ENCODE measurements at places on chromosomes 7 and 10.
A peak's percentile ranks its signal among the peaks of the same experiment; 100 is the strongest.

DNA sequence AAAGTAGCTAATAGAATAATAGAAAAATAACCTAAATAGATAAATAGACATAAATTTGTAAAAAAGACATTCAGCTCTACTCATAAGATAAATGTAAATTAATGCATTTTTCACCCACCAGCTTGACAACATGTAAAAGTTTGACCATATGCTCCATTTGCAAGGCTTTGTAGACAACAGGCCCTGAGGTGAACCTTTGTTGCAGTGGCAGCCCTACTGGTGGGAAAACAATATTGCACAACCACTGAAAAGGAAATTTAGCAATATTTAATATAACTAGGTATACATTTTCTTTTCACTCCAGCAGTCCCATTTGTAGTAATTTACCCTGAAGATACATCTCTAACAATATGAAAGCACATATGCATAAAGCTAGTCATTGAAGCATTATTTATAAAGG lies 39.0 kb upstream of the ADRA2A start:
- DNase-seq = peak; percentile 13

GRCh38 chr7:148733496-148733895 lies 34.8 kb downstream of the CUL1 start:
- no peak for DNase-seq

DNA sequence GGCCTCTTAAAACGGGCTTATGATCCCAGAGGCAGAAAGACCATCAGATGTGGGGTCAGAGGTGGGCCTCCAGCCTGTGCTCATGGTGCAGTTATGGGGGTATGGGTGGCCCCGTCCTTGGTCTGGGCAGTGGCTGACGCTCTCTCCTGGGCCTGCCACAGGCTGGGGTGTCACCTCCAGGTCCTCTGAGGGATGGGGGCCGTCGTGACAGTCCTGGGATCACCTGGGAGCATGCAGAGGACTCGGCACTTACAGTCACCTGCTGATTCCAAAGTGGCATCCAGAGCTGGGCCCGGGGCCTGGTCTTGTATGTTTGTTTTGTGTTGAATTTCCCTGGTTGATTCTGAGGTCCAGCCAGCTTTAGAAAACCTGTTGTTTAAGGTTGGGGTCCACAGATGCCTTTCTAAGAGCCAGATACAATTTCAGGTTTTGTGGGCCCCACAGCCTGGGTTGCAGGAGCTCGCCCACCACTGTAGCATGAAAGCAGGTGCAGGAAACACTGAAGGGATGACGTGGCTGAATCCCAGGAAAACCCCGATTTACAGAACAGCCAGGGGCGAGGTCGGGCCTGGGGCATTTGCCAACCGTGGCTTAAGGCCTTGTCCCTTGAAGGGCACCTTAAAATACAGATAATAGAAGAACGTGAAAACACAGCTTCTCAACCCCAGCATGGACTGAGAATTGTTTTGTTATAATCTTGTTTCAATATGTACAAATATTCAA lies 170.7 kb upstream of the PPP2R2D start:
- no peak for DNase-seq

DNA sequence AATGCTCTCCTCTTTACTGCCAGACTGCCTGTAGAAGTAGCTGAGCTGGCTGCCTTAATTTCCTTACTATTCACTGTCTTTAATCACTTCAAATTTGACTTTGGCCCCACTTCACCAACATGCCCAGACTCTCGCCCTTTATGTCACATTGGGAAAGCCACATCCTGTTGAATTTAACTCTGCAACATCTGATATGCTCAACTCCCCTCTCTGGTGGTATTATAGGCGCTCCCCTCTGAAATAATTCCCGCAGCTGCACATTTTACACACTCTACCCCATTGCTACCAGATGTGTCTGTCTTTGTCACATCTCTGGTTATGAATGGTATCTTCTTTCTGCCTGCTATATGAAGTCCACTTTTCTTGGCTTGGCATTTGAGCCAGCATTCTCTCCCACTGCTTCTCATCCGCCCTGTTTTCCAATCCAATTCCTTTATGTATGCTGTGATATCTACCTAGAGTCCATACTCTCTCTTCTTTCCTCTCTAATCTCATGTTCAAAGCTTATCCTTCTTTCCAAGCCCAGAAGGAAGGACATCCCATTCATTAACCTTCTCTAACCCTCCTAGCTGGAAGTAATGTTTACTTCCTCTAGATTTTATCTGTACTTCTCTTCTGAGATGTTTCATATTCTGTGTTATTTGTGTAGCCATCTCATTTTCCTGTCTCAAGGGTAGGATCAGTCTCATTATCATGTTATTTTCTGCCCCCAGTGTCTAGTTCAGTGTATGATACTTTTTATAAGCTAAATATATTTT lies 134.5 kb downstream of the ST7 start:
- no peak for DNase-seq

GRCh38 chr7:39526666-39527065 lies 39.5 kb upstream of the YAE1 start:
- no peak for DNase-seq

GRCh38 chr10:98340261-98340939 lies 72.4 kb upstream of the LOXL4 start:
- DNase-seq = peak; percentile 37

DNA sequence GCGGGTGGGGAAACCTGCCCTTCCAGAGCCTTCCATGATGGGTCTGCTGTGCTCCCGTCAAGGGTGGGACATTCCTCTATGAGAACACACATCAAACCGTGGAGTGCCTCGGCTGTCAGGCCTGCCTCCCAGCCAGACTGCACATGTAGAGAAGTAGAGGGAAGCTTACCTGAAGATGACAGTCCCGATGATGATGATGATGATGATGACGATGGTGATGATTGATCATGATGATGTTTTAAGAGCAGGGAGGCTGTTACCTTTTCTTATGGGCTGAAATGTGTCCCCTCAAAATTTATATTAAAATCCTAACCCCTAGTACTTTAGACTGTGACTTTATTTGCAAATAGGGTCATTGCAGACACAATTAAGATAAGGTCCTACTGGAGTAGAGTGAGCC lies 76.1 kb upstream of the ANLN start:
- DNase-seq = no peak

DNA sequence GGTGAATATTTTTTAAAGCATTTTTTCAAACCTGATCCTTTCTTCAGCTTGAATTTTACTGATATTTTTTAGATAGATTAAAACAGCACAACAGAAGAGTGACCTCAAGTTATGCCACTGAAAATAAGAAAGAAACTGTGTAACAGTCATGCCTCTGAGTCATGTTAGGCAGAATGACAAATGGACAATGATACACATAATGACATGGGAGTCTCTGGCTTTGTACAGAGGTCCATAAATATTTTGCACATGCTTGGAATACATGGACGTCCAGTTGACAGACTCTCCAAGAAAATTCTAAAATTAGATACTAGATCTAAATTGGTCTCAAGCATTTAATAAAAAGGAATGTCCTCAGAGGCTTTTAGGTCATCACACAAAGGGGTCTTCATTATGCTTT lies 21.9 kb upstream of the SEMA3A start:
- DNase-seq = peak; percentile 55

- DNase-seq = no peak
Measured at GRCh38 chr7:121563177-121563576, 167.1 kb upstream of the FAM3C start.

- DNase-seq = no peak
Measured at GRCh38 chr10:16776896-16777295, 40.3 kb downstream of the RSU1 start.

GRCh38 chr7:96508371-96508770 lies 186.5 kb upstream of the SLC25A13 start:
- peak; percentile 42 for DNase-seq

DNA sequence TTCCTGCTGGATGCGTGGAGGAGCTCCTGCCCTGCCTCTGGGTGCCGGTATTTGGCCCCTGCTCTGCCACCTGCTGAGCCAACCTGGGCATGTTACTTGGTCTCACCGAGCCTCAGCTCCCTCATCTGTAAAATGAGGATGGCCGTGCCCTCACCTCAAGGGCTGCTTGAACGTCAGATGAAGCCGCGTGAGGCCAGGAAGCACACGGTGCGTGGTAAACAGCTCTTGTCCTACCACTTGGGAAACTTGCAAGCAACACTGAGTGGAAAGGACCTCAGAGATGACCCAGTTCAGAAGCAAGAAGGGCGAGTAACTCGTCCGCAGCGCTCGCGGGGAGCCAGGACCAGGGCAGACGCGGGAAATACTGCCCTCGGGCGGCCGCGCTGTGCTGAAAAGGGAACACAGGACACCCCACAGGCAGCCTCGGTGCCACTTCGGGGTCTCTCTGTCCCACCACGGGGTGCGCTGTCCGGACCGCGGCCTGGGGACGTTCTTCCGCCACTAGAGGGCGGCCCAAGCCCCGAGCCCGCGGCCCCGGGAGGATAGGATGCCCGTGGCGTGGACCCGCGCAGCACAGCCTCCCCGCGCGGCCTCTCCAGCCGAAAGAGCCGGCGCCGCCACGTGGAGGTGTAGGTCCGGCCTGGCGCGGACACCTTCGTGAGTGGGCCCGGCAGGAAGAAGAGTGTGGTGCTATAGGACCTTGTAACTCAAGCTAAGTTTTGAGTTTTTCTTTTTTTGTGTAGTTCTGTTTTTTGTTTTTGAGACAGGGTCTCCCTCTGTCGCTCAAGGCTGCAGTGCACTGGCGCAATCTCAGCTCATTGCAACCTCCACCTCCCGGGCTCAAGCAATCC lies 94.1 kb downstream of the PRKAG2 start:
- DNase-seq = peak; percentile 32

- DNase-seq = no peak
Measured at GRCh38 chr7:151212626-151213025, 2.3 kb upstream of the H2BK1 start.

GRCh38 chr7:47581804-47582763 lies at the start of gene TNS3:
TSS of gene TNS3 (minus strand) at chr7:47582111. CDS start at chr7:47439636, 142,475 bp downstream.
- DNase-seq = no peak

GRCh38 chr10:122939133-122939855 lies 14.7 kb downstream of the C10orf88 start:
- DNase-seq = no peak

- DNase-seq = no peak
Measured at GRCh38 chr7:44625526-44626471, 19.4 kb downstream of the OGDH start.

- no peak for DNase-seq
Measured at GRCh38 chr7:26618898-26619297, 245.5 kb downstream of the SKAP2 start.

- no peak for DNase-seq
Measured at GRCh38 chr7:14292737-14293136, 303.3 kb upstream of the ETV1 start.

DNA sequence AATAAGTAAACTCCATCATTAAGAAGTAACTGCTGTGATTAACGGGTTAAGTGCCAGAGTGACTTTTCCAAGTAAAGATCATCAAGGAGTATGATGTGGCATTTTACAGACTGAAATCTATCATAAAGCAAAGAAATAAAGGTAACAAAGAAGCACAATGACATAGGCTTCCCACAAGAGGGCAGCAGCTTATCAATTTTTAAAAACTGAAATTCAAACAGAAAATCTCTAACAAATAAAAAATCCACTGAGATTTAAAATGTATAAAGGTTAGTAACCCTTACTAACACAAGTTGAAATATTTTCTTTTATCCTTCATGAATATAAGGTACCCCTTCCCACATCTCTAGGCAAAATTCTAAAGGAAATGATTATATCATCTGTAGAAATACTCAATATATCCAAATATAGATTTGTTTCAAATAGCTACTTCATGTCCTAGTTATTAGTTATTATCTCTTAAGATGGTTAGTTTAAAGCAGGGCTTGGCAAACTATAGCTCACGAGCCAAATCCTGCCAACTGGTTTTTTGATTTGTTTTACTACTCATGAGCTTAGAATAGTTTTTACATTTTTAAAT lies 29.2 kb downstream of the FAM3C start:
- peak; percentile 59 for DNase-seq

- no peak for DNase-seq
Measured at GRCh38 chr10:10438335-10439100, 579.2 kb upstream of the CELF2 start.

DNA sequence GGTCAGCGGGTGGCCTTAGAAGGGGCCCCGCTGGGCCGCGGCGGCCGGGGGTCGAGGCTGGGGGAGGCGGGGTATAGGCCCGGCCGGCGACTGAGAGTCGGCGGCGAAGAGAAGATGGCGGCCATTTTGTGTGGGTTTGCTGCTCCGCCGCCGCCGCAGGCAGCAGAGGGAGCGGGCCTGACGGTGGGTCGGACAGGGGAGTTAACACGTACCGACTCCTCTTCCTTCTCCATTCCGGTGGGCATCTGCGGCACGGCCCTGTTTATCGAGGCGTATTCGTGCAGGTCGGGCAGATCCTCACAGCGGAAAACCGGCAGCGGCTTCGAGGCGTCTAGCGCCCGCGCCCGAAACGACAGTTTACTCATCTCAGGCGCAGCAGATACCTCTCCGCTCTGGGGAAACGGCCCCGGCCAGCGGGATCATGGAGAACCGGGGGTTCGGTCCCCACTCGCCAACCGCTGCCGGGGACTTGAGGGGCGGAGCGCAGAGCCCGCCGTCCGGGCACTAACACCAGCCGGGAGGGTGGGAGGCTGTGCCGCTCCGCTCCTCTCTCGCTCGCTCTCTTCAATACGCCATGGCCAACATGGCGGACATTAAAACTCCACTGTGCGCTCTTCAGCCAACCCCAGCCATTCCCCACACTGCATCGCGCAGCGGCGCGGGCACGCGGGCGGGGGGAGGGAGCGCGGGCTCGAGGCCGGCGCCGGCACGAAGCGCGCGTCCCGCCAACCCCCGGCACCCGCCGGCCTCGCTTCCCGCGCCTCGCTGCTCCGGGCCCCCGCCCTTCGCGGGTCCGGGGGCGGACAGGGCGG lies at the start of gene EPC1:
Gene EPC1 (minus strand): TSS at position 608 of the 812 bp plus-strand sequence. CDS start 243 bp downstream, at position 365.
- peak; percentile 85 for DNase-seq

GRCh38 chr7:54249686-54250085 lies 292.5 kb upstream of the VSTM2A start:
- no peak for DNase-seq

GRCh38 chr7:130290745-130291144 lies 2.2 kb upstream of the CPA4 start:
- DNase-seq = peak; percentile 68

DNA sequence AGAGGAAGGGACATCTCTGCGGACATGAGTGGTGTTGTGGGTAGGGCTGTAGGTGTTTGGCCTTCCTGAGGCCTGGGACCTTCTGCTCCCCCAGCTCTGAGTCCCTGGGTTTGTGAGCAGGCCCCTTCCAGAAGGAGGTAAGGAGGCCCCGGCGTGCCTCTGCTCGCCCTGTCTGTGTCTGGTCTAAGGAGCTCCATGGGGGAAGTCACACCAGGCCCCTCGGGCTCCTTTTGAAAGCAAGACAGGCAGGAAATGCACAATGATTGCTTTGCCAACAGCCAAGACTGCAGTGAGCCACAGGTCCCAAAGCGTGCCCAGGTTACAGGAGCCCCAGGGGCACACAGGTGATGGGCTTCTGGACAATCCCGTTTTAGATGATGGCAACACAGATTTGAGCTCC lies 89.5 kb downstream of the FAM53B start:
- no peak for DNase-seq

DNA sequence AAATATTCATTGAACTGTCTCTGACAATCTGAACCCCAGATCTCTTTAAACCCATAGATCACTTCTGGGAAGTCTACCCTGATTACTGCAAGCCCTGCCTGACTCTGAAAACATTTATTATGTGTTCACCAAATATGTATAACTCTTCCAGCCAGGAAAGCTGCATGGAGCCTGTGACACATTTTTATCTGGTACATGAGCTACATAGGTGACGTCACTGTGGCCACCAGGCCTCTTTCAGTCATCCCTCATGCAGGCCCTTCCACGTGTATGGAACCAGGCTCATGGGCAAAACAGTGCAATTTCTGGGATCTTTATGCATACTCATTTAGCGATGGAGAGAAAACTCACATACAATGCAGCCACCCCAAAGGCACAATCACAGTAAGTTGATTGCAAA lies 133.9 kb upstream of the NUPR2 start:
- peak; percentile 1 for DNase-seq
